Activated CD8-positive, alpha-beta T cell treated with anti-CD3 and anti-CD28 coated beads, Interleukin-2, amount 10 ng/mL, durations not matched to agents 7 days and 5 days (primary cell): ENCODE measurements at places on chromosomes 5 and 9. TPM values are rescaled to one million over a fixed set of nuclear protein-coding genes. Genes with fewer than 3 reads are reported as not detected.
A peak's percentile ranks its signal among the peaks of the same experiment; 100 is the strongest.

DNA sequence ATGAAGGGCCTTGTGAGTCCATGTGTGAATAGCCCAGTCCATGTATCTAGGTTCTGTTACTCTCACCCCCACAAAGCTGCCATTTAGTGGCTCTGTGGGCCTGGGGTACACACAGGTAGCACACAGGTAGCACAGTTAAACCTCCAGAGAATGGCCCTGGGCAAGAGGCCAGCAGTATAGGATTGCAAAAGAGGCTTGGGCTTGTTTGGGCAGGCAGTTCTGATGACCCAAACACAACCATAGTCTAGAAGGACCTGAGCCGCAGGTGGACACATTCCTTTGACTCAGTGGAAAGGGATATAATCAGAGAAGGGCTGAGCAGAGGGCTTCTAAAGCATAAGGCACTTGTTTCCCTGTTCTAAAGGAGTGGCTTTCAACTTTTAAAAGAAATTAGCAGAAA, 326.8 kb upstream of the SGCD start:
- no peak overlapping the region for H3K4me3 ChIP-seq
- no peak for DNase-seq
- H3K27ac ChIP-seq: no peak overlapping the region
- no peaks in the 10 kb centered on the region for H3K36me3 ChIP-seq

- no peaks in the 10 kb centered on the region for H3K27me3 ChIP-seq
- H3K4me1 ChIP-seq: peaks cover 9% of the 10 kb centered on the region
- H3K27ac ChIP-seq: no peak overlapping the region
- peaks cover 7% of the 10 kb centered on the region for H3K36me3 ChIP-seq
- DNase-seq: no peak
- H3K4me3 ChIP-seq: no peak overlapping the region
Measured at GRCh38 chr5:109711673-109712072, 21.9 kb downstream of the MAN2A1 start.

- no peaks in the 10 kb centered on the region for H3K27me3 ChIP-seq
- no peak overlapping the region for H3K27ac ChIP-seq
- H3K4me3 ChIP-seq: no peak overlapping the region
- no peak for DNase-seq
Measured at GRCh38 chr5:138946831-138947560, 71.9 kb upstream of the LRRTM2 start.

GRCh38 chr5:11273180-11273903, 512.3 kb upstream of the DAP start:
- no peak overlapping the region for H3K27ac ChIP-seq
- no peak for DNase-seq
- H3K27me3 ChIP-seq: no peaks in the 10 kb centered on the region
- no peak overlapping the region for H3K4me3 ChIP-seq
- H3K36me3 ChIP-seq: no peaks in the 10 kb centered on the region

GRCh38 chr5:177531209-177531940, 14.6 kb upstream of the DDX41 start:
- no peak for DNase-seq
- H3K27ac ChIP-seq: peak overlapping the region; percentile 64
- peaks cover 23% of the 10 kb centered on the region for H3K36me3 ChIP-seq
- no peaks in the 10 kb centered on the region for H3K27me3 ChIP-seq

- peaks cover 73% of the 10 kb centered on the region for H3K36me3 ChIP-seq
- H3K4me1 ChIP-seq: peaks cover 42% of the 10 kb centered on the region
- H3K4me3 ChIP-seq: no peak overlapping the region
- peak overlapping the region; percentile 77 for H3K27ac ChIP-seq
- no peak for DNase-seq
- no peaks in the 10 kb centered on the region for H3K27me3 ChIP-seq
Measured at GRCh38 chr5:150044329-150044681, 42.0 kb downstream of the CSF1R start.

DNA sequence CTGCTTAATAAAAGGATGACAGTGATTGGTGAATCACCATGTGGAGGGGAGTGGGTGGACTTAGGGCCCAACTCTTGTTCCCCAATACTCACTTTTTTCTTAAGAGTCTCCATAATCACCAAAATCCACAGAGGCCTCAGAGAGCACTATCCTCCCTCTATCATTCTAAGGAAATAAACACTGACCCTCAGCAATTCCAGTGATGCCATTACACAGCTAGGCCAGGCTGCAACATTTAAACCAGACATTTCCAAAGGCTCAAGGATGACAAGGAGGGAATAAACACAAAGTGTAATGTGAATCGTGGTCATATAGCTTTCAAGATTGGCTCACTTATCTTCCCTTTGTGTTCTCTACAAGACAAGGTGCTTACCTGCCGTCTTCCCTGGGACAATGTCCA, 2.4 kb upstream of the ARSI start:
- no peaks in the 10 kb centered on the region for H3K36me3 ChIP-seq
- H3K4me3 ChIP-seq: no peak overlapping the region
- H3K27ac ChIP-seq: no peak overlapping the region
- no peaks in the 10 kb centered on the region for H3K4me1 ChIP-seq

DNA sequence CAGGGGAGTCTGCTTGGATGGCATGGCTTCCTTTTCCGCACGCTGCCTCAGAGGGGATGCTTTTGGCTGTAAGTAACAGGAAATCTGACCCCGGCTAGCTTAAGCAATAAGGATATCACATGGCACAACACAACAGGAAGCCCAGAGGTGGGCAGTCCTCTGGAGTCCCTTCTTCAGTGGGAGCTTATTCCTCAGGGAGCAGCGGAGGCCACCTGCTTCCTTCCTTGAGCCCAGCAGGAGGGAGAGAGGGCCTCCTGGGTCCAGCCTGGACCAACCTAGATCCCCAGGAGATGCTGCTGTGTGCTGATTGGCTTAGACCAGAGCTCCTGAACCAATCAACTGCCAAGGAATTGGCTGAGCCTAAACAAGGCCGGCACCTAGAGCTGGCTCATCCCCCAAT, 66.3 kb downstream of the C9orf50 start:
- H3K4me1 ChIP-seq: peaks cover 8% of the 10 kb centered on the region
- peaks cover 21% of the 10 kb centered on the region for H3K27me3 ChIP-seq
- H3K27ac ChIP-seq: no peak overlapping the region
- H3K4me3 ChIP-seq: no peak overlapping the region
- DNase-seq: no peak

DNA sequence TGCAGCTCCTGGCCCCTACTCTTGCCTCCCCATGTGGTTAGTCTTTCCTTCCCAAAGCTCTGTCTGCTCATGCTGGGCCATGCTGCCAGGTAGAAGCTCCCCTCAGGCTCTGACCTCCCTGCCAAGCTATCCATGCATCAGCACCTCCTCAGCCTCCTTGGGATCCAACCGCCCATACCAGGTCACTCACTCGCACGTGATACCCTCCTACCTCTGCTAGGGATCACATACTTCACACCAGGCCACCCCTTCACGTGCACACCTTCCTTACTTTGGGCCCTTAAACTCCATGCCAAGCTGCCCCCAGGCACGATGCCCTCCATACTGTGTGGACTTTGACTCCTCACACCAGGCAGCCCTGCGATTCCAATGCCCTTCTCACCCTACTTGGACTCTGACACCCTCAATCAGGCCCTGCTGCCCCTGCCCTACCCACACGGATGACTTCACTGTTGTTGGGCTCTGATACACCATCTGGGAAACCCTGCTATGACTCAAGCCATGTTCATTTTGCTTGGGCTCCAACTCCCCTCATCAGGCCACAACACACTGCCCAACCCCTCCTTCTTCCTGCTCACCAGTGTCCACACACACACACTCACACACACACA, 34.1 kb downstream of the ZNF483 start:
- no peaks in the 10 kb centered on the region for H3K27me3 ChIP-seq
- DNase-seq: no peak
- no peaks in the 10 kb centered on the region for H3K4me1 ChIP-seq

DNA sequence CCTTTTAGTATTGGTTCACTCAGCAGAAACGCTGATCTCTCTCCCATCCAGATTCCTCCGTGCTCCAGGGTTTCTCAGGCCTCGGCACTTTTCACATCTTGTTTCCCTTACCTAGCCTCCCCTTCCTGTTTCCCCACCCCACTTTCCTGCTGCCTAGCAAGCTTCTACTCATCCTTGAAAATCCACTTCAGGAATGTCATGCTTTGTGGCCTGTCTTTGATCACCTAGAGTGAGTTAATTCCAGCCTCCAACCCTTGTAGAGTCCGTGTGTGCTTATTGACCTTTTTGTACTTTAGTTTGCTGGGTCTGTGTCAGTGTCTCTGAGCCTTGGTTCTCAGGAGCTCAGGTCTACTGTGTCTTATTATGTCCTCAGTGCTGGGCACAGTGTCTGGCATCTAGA, 116.6 kb downstream of the AOPEP start:
- H3K27me3 ChIP-seq: no peaks in the 10 kb centered on the region
- no peak overlapping the region for H3K27ac ChIP-seq
- peaks cover 15% of the 10 kb centered on the region for H3K4me1 ChIP-seq
- H3K36me3 ChIP-seq: peaks cover 8% of the 10 kb centered on the region

- no peaks in the 10 kb centered on the region for H3K27me3 ChIP-seq
- H3K36me3 ChIP-seq: peaks cover 74% of the 10 kb centered on the region
- H3K4me3 ChIP-seq: peak overlapping the region; percentile 84
- DNase-seq: no peak
- H3K4me1 ChIP-seq: peaks cover 56% of the 10 kb centered on the region
Measured at GRCh38 chr9:33263131-33264002, 1.1 kb downstream of the BAG1 start.

DNA sequence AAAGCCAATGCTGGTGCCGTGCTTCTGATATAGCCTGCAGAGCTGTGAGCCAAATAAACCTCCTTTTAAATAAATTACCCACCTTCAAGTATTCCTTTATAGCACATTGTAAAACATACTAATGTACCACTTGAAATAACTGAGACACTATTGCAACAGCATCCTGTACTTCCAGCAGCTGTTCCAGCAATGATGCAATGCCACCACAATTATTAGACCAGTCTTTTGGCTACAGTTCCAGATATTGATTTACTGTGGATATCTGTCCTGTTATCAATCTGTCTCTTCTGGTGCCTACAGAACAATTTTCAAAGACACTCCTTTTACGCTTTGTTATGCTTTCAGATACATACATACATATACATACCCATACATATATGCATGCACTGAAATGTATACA, 567.9 kb downstream of the TAF11L14 start:
- no peaks in the 10 kb centered on the region for H3K4me1 ChIP-seq
- no peak for DNase-seq
- H3K4me3 ChIP-seq: no peak overlapping the region
- H3K27me3 ChIP-seq: no peaks in the 10 kb centered on the region
- no peak overlapping the region for H3K27ac ChIP-seq
- H3K36me3 ChIP-seq: no peaks in the 10 kb centered on the region

DNA sequence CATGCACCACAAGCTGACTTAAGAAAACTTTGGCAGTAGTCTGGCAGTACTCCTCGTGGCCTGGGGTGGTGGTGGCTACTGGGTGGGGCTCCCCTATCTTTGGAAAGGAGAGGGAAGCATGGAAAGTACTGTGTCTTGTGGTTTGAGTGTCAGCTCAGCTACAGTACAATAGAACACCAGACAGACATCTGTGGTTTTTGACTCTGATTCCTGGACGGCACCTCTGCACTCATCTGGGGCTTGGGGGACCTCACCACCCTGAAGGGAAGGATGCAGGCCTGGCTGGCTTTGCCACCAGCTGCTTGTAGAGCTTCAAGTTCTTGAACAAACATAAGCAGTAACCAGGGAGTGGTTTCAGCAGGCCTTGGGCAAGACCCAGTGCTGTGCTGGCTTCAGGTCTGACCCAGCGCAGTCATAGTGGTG, 40.6 kb downstream of the TNFSF8 start:
- peak; percentile 47 for DNase-seq
- H3K27me3 ChIP-seq: no peaks in the 10 kb centered on the region
- no peak overlapping the region for H3K4me3 ChIP-seq
- peaks cover 51% of the 10 kb centered on the region for H3K4me1 ChIP-seq
- H3K36me3 ChIP-seq: peaks cover 47% of the 10 kb centered on the region

DNA sequence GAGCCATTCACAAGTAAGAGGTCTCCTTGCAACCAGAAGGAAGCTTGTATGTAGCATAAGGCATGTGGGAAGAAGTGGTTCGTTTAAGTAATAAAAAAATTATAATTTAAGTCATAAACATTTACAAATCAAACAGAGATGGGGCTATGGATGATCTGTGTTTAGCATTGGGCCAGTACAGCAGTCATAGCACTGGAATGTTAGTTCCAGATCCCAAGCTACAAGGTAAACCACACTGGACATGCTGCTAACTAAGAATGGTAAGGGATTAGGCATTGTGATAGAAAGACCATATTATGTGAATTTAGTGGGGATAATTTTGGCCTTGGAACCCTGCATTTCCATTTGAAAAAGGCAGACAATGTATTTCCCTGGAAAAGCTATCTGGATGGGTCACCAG, 170.4 kb upstream of the KCNN2 start:
- H3K36me3 ChIP-seq: no peaks in the 10 kb centered on the region
- H3K4me3 ChIP-seq: no peak overlapping the region
- H3K27ac ChIP-seq: no peak overlapping the region
- H3K27me3 ChIP-seq: no peaks in the 10 kb centered on the region
- no peaks in the 10 kb centered on the region for H3K4me1 ChIP-seq

- H3K4me3 ChIP-seq: no peak overlapping the region
- H3K27ac ChIP-seq: no peak overlapping the region
- H3K4me1 ChIP-seq: no peaks in the 10 kb centered on the region
Measured at GRCh38 chr9:3189113-3189861, 336.5 kb downstream of the RFX3 start.

- no peaks in the 10 kb centered on the region for H3K36me3 ChIP-seq
- no peak for DNase-seq
- peaks cover 26% of the 10 kb centered on the region for H3K4me1 ChIP-seq
- peaks cover 14% of the 10 kb centered on the region for H3K27me3 ChIP-seq
- H3K27ac ChIP-seq: no peak overlapping the region
Measured at GRCh38 chr5:170343177-170343576, 45.6 kb upstream of the LCP2 start.

GRCh38 chr5:59579824-59580167, 313.7 kb downstream of the PDE4D start:
- H3K4me1 ChIP-seq: no peaks in the 10 kb centered on the region
- no peak overlapping the region for H3K4me3 ChIP-seq
- DNase-seq: no peak
- no peaks in the 10 kb centered on the region for H3K36me3 ChIP-seq

DNA sequence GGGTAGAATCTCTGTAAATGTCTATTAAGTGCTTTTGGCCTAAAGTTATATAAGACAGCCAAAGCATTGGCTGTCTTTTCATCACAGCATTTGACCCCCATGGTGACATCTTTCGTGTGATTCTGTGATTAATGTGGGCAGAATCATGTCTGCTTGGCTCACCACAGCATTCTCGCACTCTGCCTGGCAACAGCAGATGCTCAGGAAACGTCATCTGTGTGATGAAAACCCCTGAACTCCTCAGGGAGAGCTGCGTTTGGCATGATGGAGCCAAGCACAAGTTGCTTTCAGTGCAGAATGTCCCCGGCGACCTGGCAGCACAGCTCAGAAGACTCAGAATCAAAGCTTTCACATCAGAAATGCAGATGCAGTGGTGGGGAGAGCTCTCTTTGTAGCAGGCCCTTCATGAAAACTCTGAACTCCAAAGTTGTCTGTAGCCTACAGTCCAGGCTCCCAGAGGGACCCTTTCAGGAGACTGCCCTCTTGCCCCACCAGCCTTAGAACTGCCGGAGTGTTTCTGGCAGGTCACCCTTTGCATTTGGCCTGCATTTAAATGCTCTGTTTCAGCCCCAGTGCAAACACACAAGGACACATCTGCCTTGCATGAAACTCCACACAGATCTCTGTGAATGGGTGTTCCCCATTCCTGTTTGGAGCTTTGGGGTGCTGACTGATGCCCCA, 155.6 kb upstream of the PANK3 start:
- H3K4me1 ChIP-seq: no peaks in the 10 kb centered on the region
- no peak overlapping the region for H3K27ac ChIP-seq
- no peak for DNase-seq
- H3K36me3 ChIP-seq: peaks cover 1% of the 10 kb centered on the region

Gene PCDHA13
- total RNA-seq: not detected

Gene PGGT1B
- 26.1 TPM for total RNA-seq

Gene RGMB
- 0.16 TPM for total RNA-seq

Gene OR1Q1
- not detected for total RNA-seq

Gene SPAAR
- total RNA-seq: not detected

Gene MRPL22
- 60.0 TPM for total RNA-seq

Gene PCDHB11
- not detected for total RNA-seq

Gene DCTN4
- 35.4 TPM for total RNA-seq

Gene KCNMB1
- total RNA-seq: not detected

Gene SCGB3A2
- not detected for total RNA-seq
